ENCODE measurements at places on chromosomes 16 and 17.

- peak; percentile 43 for DNase-seq
- peaks cover 15% of the 10 kb centered on the region for H3K4me1 ChIP-seq
- H3K4me3 ChIP-seq, result no peak overlapping the region
These were observed 280.6 kb upstream of the SALL1 start for GRCh38 chr16:51431517-51432241.

DNA sequence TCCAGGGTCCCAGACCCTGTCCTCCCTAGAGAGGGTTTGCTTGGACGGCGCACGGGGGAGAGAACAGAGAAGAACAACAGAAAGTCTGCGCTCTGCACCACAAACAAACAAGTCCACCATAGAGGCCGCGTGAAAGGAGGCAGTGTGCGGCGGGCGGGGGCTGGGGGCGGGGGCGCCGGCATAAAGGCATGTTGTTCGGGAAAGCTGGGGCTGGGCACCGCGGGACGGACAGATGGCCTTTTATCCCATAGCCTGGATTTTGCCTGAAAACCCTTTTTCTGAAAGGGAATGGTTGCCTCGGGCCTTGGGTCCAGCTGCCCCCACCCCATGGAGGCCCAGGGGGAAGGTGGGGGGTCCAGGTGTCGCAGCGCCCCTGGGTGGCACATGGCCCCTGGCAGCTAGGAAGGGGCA lies 26.0 kb downstream of the FA2H start:
- H3K4me3 ChIP-seq, result no peak overlapping the region
- H3K36me3 ChIP-seq, result no peaks in the 10 kb centered on the region
- no peaks in the 10 kb centered on the region for H3K27me3 ChIP-seq
- no peak overlapping the region for H3K27ac ChIP-seq

GRCh38 chr17:40361063-40361924 lies 3.2 kb downstream of the GJD3 start:
- no peak overlapping the region for H3K4me3 ChIP-seq
- no peaks in the 10 kb centered on the region for H3K36me3 ChIP-seq
- no peaks in the 10 kb centered on the region for H3K27me3 ChIP-seq
- H3K27ac ChIP-seq, result no peak overlapping the region
- DNase-seq, result no peak

GRCh38 chr16:77408607-77409006 lies 26.2 kb downstream of the ADAMTS18 start:
- no peak overlapping the region for H3K27ac ChIP-seq
- H3K4me1 ChIP-seq, result no peaks in the 10 kb centered on the region
- no peaks in the 10 kb centered on the region for H3K36me3 ChIP-seq
- no peak for DNase-seq

Measured in body of pancreas (tissue), 4 donors.